ENCODE measurements at places on chromosomes 3 and 15.

DNA sequence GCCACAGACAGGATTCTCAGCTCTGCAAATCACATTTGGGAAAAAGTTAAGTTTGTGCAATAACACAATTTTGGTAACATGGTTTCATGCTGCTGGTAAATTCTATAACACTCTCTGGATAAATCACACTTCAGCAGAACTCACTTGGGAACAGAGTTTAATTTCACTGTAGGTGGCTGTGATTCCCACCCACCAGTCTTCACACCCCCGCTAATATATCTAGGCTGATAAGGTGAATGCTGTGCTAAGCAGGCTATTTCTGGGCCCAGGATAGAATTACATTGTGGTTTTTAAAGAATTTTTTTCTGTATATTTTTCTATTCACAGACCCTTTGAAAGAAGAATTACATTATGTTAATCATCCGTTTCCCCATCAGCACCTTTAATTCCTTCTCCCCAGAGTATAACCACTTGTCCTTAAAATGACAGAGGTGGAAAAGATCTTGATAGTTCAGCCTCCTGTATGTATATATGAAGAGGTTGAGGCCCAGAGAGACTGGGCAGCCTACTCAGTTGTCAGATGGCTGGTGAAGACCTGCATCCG is 22.9 kb downstream of the MAP2K1 start:
- no peak for DNase-seq

GRCh38 chr3:181899702-181900101 is 188.0 kb downstream of the SOX2 start:
- DNase-seq = peak; percentile 18

DNA sequence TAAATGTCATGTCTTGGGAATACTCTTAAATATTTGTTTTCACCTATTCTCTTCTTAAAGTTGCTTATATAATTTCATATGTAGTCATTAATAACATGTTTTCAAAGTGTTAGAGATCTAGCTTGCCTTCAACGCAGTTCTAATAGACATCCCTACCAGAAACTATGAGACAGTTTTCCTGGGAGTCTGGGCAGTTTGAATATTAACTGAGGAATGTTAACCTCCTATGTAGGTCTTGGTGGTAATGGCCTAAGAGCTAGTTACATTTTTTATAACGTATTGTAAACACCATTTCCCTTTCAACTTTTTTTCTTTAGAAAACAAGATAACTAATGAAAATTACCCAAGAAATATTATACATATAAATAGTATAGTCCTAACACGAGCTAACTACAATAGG is 328.2 kb downstream of the TIGIT start:
- no peak for DNase-seq

DNA sequence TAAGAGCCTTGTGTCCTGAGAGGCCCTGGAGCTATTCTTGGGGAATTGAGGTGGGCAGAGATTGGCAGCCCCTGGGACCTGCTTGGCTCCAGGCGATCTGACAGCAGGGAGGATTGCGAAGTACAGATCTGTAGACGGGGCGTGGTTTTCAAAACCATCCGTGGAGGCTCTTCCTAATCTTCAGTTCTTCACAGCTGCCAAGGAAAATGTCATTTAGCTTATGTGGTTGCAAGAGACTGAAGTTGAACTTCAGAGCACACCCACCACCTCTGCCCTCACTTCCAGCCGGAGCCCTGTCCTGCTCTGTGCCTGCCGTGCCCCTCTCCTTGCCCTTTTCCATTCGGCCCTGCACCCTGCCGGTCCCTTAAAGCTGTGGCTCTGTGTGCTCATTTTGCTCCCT is 12.9 kb downstream of the NISCH start:
- no peak for DNase-seq

DNA sequence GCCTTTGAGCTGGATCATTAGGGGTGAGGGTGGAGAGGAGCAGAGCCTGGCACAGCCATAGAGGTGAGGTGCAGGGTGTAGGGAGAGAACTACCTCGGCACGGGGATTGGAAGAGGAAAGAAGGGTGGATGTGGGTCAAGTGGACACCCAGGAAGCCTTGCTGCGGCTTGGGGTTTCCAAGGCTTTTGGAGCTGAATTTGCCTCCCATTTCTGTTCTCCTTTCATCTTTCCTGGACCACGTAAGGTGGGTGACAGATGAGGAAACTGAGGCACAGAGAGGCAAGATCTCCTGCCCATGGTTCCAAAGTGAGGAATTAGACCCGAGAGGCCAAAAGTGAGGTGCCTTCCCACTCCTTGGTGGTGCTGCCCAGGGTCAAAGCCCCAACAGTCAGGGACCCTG is 35.4 kb upstream of the SFMBT1 start:
- DNase-seq = no peak

DNA sequence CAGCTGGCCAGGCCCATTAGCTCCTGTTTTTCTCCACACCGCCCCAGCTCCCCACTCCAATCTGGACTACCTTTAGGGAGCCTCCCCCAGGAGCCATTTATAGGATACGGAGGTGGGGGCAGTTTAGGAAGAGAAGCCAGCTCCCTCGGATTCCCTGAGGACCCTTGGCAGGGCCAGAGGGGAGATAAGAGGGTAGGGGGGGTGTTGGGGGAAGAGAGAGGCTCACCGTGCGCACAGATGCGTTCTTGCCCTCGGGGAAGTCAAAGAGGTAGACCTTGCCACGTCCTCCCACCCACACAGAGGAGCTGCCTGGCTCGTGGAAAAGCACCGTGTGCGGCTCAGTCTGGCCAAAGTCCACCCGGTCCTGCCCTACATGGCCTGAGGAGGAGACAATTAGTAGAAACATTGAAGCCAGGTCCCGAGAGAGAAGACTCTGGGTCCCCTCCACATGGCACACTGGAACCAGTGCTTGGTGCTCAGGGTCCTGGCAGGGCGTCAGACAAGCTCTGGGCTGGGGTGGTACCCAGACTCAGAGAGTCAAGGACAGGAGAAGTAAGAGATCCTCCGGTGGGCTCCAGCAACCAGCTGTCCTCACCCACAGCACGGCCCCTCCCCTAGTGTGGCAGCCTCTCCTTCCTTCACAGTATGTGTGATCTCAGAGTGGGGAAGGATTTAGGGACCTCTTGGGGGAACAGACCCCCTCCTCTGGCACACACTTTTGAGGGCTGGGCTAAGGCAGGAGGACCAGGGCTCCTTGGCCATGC is 15.0 kb downstream of the SEMA7A start:
- DNase-seq = no peak

- DNase-seq = no peak
Observed at GRCh38 chr15:25176616-25176923, 221.8 kb downstream of the SNRPN start.

- no peak for DNase-seq
Observed at GRCh38 chr3:184756151-184757021, 44.5 kb upstream of the MAGEF1 start.

DNA sequence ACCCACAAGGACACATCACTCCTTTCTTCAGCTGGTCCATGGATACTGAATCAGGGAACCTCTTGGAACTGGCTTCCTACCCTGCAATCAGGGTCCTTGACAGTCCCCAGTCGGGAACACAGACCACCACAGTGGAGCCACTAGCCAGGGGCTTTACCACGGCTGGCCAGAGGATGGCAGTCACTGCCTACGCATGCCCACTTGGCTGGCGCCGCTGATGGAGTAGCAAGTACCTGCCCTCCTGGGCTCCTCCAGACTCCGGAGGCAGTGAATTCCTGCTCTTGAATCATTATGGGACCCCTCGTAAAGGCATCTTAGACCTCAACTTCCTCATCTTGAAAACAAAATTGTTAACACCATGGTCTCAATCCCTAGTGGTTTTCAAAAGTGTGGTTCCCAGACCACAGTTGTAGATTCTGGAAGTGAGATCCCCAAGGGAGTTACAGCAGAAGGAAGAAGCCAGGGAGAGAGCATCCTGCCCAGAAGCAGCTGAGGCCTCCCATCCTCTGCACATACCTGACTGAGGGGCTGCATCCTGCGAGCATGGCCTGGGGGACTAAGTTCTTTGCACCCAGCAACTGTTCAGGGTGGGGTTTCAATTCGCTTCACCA is 9.1 kb upstream of the SKIC8 start:
- DNase-seq = peak; percentile 72

GRCh38 chr3:99907959-99908544 is 90.4 kb downstream of the CMSS1 start:
- no peak for DNase-seq

- no peak for DNase-seq
Observed at GRCh38 chr15:84780492-84780891, 32.1 kb downstream of the ZNF592 start.

DNA sequence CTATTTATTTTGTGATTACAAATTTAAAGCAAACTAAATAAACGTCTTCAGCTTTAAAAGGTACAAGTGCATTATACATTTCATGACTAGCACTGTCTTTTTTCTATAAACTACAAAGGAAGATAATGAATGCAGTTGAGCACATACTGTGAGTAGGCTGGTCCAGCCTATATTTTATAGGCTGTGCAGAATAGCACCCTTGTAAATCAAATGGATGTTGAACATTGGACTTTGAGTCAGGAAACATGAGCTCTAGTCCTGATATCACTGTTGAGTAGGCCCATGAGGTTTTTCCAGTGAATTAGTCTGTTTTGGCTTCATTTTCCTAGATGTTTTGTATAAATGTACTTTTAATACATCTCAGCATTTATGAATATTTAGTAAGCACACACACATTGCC is 447.3 kb upstream of the KCNMB2 start:
- no peak for DNase-seq

DNA sequence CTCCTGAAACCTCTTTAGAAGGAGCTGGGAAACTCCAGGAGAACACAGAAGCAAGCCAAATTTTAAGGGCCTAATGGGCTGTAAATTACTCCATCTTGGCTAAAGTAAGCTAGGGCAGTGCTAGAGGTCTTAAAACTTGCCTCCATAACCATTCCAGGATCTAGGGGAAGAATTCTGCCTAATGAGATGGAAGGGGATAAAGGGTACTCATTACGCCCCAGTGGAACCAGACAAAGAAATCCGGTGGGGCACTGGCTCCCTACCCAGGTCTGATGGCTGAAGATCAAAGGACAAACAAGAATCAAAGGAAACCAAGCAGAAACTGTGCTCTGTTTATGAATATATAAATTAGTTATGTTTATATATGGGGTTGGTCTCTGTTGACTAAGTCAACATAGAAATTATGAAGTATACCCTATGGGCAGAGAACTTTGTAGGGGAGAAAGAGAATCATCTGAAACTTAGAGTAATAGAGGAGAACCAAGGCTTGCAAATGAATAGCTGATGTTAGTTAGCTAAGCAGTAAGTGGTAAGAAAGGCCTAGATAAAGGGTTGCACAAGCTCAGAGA is 57.8 kb downstream of the NCEH1 start:
- no peak for DNase-seq

- DNase-seq = no peak
Observed at GRCh38 chr15:72340366-72340765, 20.4 kb upstream of the CELF6 start.

- DNase-seq = no peak
Observed at GRCh38 chr3:21691036-21691435, 60.0 kb downstream of the ZNF385D start.

DNA sequence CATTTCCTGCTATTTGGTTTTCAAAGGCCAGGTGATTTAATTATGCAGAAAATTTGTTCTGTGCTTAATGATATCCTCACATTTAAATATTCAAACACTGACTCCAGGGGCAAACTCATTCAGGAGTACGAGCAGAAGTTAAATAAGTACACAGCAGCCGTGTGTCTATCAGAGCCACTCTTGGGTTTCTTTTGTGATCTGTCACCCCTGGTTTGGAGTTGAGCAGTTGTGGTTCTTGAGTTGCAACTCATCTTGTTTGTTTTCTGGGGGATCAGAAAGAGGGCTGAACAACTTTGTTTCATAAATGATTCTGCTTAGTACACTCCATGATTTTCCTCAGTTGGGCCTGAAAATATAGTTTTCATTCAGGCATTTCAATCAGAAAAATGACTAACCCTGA is 25.7 kb upstream of the PPP4R2 start:
- DNase-seq = no peak

DNA sequence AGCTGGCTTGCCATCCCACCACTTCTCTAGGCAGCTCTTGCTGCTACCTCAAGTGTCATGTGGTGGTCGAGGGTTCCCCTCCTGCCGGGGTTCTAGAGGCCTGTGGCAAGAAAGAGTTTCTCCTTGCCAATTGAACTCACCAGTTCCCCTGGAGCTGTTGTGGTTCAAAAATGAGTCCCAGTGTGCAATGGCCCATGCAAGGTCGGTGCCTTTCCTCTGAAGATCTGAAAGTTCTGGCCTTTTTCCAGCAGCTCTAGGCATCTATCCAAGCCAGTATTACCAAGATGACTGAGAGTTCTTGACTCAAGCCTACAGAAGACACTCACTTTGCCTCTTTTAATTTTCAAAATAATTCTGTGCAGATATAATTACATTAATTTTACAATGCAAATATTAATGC is 163.6 kb downstream of the KCNMB2 start:
- no peak for DNase-seq

- no peak for DNase-seq
Observed at GRCh38 chr15:38496151-38496550, 42.2 kb downstream of the FAM98B start.

GRCh38 chr15:97014001-97014400 is 683.5 kb downstream of the NR2F2 start:
- no peak for DNase-seq

- DNase-seq = no peak
Observed at GRCh38 chr3:17013571-17013970, 128.8 kb downstream of the PLCL2 start.

- no peak for DNase-seq
Observed at GRCh38 chr3:50323092-50323600, 601 bp upstream of the HYAL2 start.

DNA sequence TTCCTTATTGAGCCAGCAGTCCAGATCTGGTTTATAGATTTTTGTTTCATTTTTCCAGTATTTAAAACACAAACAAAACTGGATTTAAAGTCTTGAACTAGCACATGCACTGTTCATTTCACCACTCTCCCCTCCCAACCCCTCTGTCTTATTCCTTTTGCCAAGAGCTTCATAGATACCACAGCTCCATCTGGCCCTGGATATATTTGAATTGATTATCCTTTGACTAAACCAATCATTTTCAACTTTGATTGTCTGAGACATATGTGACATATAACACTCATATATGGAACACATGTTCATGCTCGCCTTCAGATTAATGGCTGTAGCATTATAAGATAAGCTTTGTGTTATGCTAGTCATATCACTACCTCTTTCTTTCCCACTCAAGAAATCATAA is 376.6 kb upstream of the NAALADL2 start:
- no peak for DNase-seq

All from urothelium cell line (cell line).